ENCODE measurements at places on chromosomes 11 and 22.

GRCh38 chr11:48122656-48123055 is 94.0 kb upstream of the OR4B1 start:
- DNase-seq = no peak

DNA sequence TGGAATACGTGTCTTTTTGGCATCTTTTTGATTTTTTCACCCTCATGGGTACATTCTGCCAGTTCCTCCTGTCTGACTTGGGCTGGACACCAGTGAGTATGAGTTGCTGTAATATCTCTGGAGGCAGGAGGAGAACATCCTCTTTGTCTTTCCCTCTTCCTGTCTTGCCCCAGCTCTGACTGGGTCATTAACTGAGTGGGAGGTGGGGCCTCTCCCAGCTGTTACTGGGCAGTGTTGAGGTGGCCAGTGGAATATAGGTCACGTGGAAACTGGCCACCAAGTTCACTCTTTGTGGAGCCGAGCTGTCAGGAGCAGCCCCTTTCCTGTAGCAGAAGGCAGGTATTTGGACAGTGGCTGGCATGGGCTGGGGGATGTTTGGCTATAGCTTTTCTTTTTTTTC is 2.2 kb downstream of the GLB1L2 start:
- DNase-seq = no peak

DNA sequence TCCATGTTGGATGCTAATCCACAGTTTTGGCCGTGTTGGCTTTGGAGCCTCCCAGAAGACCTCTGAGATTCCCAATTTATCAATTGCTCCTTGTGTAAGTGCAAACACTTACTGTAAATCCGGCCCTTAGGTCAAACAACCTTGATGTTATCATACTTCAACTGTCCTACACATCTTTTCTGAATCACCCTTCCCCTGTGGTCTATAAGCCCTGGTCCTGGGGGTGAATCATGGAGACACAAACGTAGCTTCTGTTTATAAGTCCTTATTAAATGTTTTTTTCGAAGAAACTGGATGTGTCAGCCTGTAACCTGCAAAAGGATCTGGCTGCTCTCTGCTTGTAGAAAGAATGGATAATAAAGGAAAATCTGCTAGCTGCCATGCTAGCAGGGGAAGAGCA is 1.7 kb upstream of the IL10RA start:
- DNase-seq = no peak

DNA sequence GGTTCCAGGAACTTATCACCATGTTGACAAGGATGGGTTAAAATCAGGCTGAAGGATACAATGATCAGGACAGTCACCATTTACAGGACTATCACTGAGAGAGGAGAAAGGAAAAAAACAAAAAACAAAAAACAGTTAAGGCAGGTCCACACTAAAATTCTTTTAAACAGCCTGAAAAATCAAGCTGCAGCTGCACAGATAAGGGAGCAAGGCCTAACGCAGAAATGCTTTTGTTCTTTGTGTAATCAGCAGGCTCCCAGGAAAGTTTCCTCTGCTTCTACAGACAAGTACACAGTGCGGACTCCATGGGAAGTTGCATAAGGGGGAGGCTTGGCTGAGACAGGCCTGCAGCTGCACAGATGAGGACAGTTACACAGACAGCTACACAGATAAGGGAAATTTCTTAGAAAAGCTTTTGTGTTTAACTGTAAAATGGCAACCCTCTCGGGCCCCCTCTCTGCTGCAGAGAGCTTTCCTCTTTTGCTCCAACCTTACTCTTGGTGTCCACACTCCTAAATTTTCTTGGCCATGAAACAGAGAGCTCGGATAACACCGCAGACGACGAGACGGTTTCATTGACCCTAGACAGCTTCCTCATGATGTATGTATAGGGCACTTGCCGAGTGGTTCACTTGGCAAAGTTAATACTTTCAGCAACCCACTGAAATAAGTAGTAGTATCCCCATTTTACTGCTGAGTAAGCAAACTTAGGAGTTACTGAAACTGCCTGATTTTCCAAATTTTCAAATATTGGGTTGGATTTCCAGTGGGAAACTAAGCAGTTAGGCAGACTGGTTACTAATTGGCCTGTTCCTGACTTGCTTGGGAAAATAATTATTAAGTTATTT is 45.5 kb downstream of the PIWIL3 start:
- no peak for DNase-seq

GRCh38 chr11:88337987-88338668 is 592 bp upstream of the CTSC start:
- no peak for DNase-seq

GRCh38 chr11:23540101-23540561 is 679.9 kb upstream of the CCDC179 start:
- DNase-seq = no peak

GRCh38 chr11:112693781-112694180 is 267.4 kb upstream of the NCAM1 start:
- DNase-seq = no peak

DNA sequence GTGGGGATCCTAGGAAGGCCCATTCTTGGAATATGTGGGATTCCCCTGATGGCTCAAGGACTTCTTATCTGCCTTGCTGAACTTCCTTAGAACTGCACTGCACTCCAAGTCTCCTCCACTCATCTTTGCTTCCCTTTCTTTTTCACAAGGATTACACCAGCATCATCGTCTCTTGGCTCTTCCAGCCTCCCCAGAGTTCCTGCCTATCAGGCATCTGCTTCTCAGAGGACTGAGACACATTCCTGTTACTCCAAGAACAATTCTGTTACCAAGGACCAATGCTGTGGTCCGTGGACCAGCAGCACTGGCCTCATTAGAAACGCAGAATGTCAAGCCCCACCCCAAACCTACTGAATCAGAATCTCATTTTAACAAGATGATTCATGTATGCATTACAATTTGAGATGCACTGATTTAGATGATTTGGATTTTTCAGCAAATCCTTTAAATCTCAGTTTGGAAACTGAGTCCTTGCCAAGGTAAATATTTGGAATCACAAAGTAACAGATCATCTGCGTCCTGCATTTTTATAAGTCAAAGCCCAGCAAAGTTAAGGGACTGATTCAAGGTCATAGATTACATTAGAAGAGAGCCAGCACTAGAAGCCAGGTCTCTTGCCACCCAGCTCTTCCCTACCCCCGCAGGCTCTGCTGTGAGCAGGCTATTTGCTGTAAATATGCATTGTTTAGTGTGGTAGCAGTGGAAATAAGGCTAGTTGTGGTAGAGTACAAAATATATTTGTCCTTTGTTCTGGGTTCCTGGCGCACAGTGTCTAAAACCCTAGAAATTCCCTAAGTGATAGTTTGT is 110.9 kb downstream of the SWAP70 start:
- DNase-seq = no peak

DNA sequence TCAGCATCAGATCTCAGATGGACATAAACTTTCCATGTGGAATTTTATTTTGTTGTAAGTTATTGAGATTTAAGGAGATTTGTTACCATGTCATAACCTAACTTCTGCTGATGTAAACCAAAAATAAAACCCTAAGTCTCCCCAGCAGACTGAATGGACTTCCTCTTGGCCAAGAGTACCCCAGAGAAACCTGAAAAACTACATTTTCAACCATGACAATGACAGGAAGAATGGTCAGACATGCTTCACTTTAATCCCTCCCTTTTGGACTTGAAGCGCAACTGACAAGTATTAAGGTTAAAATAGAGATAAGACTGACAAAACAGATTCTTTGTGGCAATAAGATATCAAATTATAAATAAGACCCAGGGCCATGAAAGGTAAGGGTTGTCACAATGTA is 579.7 kb upstream of the RAG2 start:
- no peak for DNase-seq

GRCh38 chr11:123956752-123957151 is 13.1 kb upstream of the OR6T1 start:
- DNase-seq = no peak

- no peak for DNase-seq
Measured at GRCh38 chr22:33918676-33919365, 1.5 kb downstream of the LARGE1 start.

DNA sequence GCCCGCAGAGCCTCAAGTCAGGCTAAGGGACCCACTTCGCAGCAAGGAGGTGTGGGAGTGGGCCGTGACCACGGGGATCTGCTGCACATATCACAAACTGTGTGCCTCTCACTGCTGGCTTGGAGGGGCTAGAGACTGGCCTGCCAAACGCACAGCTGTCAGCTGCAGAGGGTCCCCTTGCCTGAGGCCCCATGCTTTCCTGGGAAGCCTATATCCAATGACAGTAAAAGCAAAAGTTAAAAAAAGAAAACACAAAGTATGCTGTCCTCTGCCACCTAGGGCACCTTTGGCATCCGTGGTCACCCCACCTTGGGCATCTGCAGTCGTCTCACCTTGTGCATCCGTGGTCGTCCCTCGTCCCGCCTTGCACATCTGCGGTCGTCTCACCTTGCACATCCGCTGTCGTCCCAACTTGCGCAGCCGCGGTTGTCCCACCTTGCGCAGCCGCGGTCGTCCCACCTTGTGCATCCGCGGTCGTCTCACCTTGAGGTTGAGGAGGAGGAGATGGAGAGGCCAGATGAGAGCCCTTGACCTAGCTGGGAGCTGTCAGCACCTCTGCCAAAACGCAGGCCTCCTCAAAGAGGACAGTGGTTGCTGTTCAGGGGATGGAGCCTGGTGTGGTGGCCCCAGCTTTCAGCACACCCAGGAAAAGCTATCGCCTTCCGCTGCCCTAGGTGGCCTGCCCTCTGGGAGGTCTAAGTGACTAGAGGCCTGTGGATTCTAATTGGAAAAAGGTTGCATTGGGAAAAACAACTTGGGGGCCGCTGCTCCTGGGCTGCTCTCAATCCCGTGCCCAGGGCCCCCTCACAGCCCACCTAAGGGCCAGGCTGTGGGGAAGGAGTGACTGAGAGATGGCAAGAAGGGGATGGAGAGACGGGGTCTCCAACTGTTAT is 90.5 kb downstream of the MYEOV start:
- DNase-seq = no peak

DNA sequence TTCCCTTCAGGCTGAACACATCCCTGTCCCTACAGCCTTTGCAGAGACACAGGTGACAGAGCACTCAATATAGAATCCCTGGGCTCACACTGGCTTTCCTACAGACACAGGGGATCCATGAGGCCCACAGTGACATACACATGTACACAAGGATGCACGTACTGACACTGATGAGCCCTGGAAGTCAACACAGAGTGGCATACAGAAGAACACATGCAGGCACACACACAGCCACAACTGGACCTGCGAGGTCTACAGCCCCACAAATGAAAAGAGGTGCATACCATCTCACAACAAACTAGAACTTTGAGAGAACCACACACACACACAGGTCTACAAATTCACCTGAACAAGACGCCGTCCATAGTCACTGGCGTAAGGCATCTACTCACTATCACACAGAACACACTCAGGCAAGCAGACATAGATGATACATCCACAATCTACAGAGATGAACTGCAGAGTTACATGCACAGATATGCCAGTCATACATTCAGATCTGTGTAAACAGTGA is 3.5 kb upstream of the ZNF74 start:
- DNase-seq = no peak

DNA sequence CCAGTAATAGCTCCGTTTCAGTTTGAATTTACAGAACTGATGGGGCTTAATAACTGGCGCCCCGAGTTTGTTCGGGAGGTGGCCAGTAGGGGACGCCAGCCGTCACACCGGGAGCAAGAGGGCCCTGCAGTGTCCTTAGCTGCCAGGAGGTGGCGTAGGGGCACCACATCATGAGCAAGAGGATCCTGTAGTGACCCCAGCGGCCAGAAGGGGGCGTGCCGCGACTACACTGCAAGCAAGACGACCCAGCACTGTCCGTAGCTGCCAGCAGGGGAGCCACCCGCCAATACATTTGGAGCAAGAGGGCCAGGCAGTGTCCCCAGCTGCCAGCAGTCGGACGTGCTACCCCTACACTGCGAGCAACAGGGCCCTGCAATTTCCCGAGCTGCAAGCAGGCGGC is 663.7 kb upstream of the B3GAT1 start:
- no peak for DNase-seq

GRCh38 chr11:94519478-94520084 is 7.3 kb downstream of the C11orf97 start:
- no peak for DNase-seq

- DNase-seq = no peak
Measured at GRCh38 chr11:23574149-23574548, 713.9 kb upstream of the CCDC179 start.

DNA sequence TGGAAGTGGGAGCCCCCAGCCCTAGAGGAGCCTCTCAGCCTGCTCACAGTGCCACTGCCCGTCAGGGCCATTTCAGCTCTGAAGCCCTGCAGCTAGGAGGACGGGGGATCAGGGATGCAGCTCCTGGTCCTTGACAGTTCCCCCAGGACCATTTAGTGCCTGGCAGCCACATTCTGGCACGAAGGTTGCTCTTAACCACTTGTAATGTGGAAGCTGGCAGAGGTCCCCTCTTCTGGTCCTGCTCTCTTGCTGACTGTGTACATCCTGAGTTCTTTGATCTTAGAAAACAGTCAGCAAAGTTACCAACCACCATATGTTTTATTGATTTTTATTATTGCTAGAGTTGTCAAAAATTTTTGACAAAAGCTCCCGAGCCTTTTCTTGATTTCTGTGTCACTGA is 44.2 kb downstream of the CABIN1 start:
- DNase-seq = no peak

GRCh38 chr11:64164392-64165312 is 1.3 kb downstream of the MACROD1 start:
- DNase-seq = no peak

- DNase-seq = peak; percentile 21
Measured at GRCh38 chr11:46369458-46370152, 11.9 kb upstream of the MDK start.

DNA sequence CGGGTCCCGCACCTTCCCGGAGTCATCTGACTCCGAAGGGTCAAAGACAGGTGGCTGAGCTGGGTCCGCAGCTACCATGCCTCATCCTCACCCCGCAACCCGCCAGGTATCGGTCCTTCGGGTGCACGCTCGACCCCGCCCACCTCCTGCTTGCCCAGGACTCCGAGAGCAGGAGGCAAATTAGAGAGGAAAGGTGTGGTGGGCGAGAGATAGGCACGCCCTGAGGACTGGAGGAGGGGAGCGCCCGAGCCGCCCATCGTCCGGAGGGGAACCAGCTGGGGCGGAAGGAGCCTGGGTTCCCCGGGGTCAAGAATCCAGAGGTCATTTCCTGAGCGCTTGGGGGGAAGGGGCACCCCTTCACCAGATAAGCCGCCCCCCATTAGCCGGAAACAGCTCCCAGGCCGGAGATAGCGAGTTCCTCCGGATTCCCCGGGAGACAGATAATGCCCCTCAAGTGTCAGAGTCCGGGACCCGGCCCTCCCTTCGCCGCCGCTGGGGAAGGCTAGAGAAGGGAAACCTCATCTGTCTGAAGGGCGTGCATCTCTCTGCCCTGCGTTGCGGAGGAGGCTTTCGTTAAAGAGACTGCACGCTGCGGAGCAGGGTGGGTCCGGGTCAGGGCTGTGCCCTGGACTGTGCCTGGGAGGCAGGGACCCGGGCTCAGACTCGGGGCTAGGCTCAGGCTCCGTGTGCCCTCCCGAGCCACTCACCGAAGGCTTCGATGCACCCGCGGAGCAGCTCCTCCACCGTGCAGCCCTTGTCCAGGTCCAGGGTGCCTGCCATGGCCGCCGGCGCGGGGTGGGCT is 1.7 kb downstream of the RASGRP2 start:
- DNase-seq = no peak

Measured in effector CD8-positive, alpha-beta T cell (primary cell).